ENCODE measurements at places on chromosomes 2 and 18.
A peak's percentile ranks its signal among the peaks of the same experiment; 100 is the strongest.

DNA sequence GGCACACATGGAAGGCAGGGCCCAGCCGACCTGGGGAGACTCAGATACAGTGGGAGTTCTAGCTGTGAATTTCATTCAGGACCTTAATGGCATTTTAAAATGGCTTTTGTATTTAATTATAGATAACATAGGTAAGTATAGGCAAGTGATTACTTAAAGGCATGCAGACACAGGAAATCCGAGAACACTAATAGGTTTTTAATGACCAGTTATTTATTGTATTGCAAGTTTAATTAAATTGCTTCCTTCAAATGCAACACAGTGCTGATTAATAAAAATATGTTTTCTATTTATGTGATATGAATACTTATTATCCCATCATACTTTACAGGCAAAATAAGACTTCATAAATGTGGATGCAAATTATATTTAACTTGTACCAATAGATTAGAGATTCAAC, 19.7 kb upstream of the SH3RF3 start:
- DNase-seq, result no peak

GRCh38 chr2:60676706-60677330, 79.2 kb upstream of the PAPOLG start:
- no peak for DNase-seq

DNA sequence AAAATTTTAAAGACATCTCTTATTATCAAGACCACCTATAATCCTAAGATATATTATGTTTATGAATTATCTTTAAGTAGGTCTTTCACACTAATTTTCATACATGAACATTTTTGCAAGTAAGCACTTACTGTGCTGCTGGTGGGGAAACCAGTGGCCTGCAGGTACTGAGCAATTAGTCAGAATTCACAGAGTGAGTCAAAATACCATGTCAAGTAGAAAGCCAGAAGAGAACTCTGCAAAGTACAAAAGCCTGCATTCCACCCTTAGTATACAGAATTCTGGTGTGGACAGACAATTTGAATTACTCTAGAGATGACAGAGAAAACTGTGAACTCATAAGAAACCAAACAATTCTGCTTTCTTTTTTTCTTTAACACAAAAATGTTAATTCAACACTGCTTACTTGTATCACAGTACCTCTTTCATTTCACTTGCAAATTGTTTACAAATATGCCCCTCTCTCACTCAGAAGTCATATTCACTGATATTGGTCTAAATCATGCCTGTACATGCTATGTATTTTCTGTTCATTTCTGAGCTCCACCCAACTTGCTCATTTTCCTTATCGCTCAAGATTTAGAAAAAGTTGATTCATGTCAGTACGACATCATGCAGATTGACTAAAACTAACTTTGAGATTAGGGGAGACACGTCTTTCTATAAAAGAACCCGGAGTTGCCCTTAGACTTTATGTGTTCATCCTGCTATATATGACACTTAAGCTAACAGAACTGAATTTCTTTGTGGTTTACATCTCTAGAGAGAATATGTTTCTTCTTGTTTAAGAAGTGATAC, 182.9 kb downstream of the IKZF2 start:
- DNase-seq, result no peak

DNA sequence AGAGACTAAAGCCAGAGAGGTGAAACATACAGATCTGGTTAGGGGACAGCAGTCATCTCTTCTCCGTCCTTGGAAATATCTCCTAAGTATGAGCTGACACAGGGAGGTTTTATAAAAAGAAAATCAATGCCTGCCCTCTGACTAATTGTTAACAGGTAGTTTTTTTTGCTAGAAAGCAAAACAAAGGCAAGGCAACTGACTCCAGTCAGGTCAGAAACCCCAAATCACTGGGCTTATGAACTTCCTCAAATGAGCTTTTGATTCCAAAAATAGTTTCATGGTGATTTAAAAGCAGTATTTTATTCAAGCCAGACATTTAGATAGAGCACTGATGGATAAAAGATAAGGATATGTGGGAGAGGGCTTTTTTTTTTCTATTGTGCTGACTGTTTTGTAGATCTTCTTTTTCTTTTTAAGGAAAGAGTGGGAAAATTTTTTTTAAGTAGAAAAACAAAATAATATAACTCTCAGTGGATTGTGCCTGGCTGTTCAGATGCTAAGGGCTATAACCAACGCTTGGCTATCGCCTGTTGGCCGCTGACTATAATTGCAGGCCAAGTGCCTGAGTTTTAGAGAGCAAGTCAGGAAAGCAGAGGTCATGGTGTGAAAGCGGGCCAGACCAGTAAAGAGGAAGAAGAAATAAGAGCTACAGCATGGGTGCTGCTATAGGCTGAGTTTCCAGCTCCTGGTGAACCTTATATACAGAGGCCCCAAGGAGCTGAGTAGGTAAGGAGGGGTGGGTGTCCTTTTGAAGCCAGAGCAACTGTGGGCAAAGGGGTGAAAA, 44.9 kb downstream of the MRPL35 start:
- no peak for DNase-seq

DNA sequence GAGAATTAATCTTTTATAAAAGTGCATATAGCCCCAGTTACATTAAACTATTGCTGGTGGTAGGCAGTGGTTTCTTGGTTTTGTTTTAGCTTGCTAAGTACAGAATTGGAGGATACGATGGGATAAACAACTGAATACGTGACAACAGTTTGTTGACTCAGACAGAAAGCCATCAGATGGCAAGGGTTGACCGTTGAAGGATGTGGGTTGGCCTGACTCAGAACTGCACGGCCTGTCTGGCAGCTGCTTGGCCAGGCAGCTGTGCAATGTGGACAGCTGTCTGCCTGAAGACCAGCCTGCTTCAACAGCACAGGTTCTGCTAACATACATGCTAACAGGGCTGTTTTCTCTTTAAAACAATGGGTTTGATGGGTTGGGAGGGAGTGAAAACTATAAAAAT, 46.6 kb downstream of the PRKRA start:
- peak; percentile 44 for DNase-seq

DNA sequence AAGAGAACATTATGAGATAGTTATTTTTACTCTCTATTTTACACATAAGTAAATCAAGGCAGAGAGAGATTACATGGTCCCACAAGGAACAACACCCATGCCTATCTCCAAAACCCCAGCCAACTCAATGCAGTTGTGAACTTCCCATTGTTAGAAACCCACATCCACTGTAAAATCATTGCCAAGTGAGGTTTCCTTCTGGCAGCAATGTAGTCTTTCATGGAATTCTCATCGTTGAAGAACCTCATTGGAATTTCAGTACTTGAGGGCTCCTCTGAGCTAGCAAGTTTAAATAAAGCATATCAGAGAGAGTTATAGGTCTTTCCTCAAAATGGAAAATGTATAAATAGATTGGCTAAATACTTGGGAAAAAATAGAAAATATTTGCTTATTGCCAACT, 105.2 kb downstream of the RAD51AP2 start:
- no peak for DNase-seq

DNA sequence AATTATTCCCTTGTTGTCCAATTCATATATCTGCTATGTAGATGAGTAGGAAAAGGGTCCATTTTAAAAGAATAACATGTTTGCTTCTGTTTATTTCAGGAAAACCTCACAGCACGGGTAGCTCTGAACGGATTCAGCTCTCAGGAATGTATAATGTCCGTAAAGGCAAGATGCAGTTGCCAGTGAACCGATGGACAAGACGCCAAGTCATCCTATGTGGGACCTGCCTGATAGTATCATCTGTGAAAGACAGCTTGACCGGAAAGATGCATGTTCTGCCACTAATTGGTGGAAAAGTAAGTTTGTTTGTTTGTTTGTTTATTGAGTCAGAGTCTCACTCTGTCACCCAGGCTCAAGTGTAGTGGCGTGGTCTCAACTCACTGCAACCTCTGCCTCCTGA, 114.6 kb downstream of the PHLPP1 start:
- no peak for DNase-seq

DNA sequence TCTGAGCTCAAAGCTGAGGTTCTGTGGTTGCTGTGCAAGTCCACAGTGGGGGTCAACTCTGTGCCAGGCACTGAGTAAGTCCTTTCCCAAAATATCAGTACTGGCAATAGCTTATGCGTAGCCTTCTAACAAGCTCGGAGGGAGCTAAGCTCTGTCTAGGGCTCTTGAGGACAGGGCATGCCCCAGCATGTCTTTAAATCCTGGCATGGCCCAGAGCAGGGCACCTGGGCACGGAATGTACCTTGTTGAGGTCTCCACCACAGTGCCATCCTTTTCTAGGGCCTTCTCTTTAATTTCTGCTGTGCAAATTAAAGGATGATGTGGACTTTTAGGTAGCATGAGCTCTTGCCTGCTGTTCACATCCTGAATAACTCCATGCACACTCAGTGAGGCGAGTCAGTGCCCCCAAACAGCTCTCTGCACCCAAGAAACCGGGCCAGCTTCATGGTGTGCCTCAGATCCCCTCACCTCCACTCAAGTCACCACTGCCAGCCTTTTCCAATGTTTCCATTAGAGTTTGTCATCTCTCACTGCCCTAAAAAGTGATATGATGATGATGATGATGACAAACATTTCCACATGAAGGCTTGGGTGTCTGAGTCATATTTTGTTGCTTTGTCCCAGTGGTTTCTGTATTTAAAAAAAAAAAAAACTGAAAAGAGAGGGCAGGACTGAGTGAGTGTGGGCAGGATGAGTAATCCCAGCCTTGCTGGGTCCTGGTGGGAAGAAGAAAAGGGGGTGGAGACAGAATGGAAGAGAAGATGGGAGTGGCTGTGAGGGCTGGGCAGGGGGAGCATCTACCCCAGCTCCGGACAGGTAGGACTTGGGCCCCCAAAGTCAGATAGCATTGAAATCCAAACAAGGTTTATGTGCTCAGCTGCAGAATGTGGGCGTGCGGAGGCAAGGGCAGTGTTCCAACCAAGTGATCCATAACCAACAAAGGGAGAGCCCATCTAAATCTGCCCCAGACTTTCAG, 78.9 kb downstream of the ZBTB7C start:
- DNase-seq, result no peak

DNA sequence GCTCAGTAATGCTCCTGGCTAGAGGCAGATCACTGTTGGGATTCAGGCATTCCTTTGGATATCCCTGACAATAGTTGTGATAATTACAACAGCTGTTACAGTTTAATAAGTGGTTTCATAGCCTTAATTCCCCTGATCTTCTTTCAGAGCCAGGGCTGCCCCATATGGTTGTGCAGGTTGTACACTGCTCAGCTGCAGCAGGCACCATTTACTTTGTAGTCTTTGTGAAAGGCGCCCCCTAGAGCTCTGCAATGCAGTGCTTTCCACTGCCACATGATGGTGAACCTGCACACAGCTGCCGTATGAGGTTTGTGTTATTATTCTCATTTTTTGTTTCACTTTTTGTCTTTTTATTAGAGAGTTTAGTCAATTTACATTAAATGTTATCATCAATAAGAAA, 239.1 kb downstream of the KCNS3 start:
- DNase-seq, result peak; percentile 26

- no peak for DNase-seq
Measured at GRCh38 chr18:9910661-9911060, 3.2 kb upstream of the VAPA start.

DNA sequence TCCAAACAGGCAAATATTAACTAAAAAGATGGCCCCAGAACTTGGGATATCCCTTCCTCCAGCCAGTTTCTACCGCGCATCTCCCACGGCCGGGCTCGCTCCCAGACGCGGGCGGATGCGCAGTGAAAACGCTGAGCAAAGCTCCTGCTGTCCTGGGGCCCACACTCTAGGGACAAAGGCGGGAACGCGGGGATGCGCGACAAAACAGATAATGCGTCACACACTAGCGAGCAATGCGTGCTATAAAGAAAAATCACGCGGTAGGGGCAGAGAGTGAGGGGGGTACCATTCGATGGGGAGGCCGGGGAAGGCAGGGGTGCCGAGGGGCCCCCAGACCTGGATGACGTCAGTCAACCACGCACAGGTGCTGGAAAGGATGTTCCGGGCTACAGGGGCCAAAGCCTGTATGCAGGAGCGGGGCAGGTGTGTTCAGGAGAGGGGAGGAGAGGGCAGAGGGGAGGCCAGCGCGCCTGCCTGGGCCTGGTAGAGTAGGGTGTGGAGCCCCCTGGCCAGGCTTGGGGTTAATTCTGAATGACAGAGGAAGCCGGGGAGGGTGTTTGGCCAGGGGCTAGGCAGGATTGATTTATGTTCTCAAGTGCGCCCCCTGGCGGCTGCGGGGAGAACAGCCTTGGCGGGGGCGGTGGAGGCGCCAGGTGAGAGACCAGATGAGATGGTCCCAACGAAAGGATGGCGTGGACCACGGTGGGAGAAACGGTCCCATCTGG, 14.9 kb upstream of the ITM2C start:
- no peak for DNase-seq

DNA sequence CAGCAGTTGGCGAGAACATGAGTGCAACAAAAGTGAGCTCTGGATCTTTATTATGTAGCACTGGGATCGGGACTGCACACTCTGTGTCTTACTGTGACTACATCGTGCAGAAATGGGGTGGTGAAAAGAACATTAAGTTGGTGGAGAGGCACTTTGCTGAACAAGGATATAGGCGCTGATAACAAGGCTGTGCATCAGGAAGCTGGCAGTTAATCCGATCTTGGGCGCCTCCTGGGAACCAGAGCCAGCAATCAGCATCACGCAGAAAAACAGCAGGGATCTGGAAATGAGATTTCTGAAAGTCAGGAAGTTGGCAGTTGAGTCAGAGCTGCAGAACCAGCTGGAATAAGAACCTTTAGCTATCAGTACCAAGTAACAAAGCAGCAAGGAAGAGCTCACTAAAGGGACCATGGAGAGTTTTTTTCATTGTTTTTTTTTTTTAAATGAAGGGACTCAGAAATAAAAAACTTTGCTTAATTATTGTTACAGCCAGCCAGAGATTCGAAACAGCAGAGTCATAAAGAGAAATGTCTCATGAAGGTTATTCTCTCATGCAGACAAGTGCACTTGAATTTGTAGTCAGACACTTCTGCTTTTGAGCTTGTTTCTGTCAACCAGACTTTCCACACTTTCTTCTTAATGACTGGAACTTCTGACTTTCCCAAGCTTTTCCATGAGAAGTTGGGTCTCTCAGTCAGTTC, 22.8 kb upstream of the MYO3B start:
- no peak for DNase-seq

DNA sequence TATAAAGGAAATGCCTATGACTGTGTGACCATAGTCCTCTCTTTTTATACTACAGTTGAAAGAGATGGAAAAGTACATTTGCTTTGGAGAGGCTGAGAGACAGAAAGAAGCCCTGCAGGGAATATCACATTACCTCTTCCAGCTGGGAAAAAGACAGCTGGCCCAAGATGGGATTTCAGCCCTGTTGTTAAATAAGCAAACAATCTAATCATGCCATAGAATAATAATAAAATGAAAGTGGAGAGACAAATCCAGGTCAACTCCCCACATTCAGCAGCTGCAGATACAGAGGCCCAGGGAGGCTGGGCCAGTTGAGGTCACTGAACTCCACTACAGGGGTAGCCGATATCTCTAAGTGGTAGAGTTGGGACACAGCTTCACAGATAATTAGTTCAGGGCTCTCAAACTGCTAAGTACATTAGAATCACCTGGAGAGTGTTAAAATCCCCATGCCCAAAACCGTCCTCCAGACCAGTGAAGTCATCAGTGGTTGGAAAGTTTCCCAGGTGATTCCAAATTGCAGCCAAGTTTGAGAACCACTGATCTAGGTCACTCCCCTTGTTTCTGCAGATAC, 81.9 kb downstream of the MOGAT1 start:
- DNase-seq, result no peak

- peak; percentile 80 for DNase-seq
Measured at GRCh38 chr18:77067291-77068061, 65.1 kb downstream of the MBP start.

GRCh38 chr2:168471163-168471475, 15.0 kb downstream of the CERS6 start:
- DNase-seq, result no peak

All from AML-193 (cell line).